A549 treated with dexamethasone at 1 μM for 4 hours (cell line): ENCODE measurements at places on chromosomes 1 and 21. TPM values are rescaled to one million over a fixed set of nuclear protein-coding genes. Genes with fewer than 3 reads are reported as not detected.

Gene CHIA
- not detected in 5 replicates for total RNA-seq

Gene LORICRIN
- total RNA-seq, result not detected in 5 replicates

Gene AIRE
- total RNA-seq, result not detected in 5 replicates

Gene MAEL
- not detected in 5 replicates for total RNA-seq

Gene RSRP1
- 14.0 to 24.3 TPM (median 21.1 TPM) in 5 replicates for total RNA-seq

Gene BACE2
- total RNA-seq, result 22.3 to 24.5 TPM (median 23.6 TPM) in 5 replicates

Gene PTPRC
- total RNA-seq, result not detected in 5 replicates

Gene ADGRL2
- 7.2 to 9.5 TPM (median 9.3 TPM) in 5 replicates for total RNA-seq

Gene OR2T5
- not detected in 5 replicates for total RNA-seq

Gene LAMC2
- total RNA-seq, result 16.0 to 21.3 TPM (median 17.9 TPM) in 5 replicates

Gene PDE9A
- 1.0 to 1.7 TPM (median 1.6 TPM) in 5 replicates for total RNA-seq

Gene HJV
- not detected in 5 replicates for total RNA-seq
